ENCODE measurements at places on chromosomes 2 and 18.

DNA sequence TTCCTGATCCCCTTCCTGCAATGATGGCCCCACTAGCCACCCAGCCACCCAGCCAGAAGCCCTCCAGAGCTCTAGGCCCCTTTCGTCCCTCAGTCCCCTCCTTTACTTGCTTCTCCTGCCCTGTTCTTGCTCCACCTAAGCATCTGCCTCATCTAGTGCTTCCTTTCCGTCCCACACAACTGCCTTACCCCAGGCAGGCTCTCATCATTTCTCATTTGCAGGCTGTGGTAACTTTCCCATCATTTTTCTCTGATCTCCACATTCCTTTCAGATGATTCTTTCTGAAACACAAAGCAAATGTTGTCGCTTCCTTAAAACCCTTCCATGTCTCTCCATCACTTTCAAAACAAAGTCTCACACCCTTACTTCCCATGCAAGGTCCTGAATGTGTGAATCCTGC is 459.8 kb downstream of the METTL4 start:
- no peak for DNase-seq

- DNase-seq = no peak
Measured at GRCh38 chr2:176117823-176118371, 1.3 kb downstream of the HOXD10 start.

DNA sequence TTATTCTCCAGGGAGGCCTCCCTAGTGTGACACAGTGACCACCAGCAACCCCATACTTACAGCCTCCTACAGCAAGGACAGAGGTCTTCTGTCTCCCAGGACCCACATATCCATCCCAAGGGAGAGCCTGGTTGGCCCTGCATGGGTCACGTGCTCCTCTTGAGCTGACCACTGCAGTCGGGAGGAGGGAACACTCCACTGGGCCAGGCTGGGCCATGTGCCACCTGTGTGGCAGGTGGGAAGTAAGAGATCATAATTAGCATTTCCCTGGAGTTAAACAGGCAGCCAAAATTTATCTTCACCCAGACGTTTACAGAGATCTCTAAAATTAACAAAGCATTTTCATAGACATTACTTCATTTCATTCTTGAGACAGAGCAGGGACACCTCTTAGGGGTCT is 33.4 kb upstream of the MLPH start:
- DNase-seq = no peak

GRCh38 chr2:74927621-74928020 is 30.8 kb upstream of the POLE4 start:
- no peak for DNase-seq

DNA sequence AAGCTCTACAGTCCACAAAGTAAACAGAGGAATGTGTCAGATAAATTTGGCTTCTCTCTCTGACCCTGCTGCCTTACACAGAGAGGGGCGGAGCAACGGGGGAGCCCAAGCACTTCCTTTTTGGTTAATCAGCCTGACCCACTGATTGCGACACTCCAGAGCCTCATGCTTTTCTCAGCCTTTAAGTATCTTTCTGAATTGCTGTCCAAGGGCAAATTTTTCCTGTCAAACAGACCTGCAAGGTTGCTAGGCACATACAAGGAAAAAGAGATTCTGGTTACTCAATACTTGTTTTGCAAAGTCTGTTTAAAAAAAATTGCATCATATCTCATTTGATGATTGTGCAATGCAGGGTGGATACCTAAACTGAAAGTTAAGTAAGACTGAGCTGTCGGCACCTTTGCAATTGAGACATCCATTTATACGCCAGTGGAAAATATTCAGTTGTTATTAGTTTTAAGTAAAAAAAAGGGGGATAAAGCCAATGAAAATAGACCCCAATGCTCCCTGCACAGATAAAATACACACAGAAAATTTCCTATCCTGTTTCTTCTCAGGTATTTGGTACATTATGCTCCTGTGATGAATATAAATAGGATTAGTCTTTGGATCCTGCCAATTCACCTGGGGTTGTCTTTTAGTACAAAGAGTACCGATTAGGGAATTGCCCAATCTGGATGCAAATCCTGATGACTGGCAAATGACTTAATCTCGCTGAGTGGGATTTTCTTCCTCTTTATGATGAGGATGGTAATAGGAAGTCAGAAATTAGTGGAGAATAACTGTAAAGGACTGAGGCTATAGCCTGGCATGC is 260.2 kb upstream of the TRIB2 start:
- no peak for DNase-seq

GRCh38 chr2:204901591-204901990 is 356.3 kb downstream of the PARD3B start:
- DNase-seq = no peak

DNA sequence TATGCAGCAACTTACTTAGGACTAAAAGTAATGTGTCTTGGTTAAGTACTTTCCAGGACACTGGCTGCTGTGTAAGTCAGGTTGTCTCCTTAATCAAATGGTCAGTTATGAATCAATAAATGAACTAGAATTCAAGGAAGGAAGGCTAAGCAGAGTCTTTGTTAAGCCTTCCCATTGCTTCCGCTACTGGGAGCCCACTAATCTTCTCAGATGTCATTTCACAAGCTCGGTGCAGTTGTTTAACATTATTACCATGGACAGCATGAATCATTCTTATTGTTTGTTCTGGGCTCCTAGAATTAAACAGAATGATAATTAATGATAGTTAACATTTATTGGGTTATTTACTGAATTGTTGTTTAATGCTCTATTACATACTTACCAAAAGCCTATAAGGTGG is 26.0 kb upstream of the MEIS1 start:
- DNase-seq = no peak

DNA sequence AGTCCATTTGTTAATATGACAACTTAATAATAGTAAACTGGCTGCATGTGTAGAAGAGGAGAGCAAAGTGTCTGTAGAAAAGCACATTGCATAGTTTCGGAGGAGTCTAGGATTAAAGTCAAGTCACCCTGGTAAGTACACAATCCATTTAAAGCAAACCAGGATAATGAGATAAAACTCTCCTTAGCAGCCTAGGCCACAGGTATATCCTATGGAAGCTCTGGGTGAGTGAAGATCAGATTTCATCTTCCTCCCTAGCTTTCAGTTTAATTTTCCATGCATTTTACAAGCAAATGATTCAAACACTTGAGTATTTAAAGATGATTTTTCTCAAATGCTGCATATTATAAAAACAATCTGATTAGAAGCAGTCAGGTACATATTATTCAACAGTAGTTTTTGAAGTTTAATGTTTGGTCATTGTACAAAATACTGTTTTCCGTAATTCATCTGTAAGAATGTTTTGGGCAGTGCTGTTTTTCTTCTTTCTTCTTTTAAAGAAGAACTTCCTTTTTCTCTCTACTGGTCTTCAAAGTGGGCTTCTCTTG is 10.2 kb downstream of the CERS6 start:
- DNase-seq = no peak

- DNase-seq = no peak
Measured at GRCh38 chr18:10748641-10749040, 222.8 kb downstream of the NAPG start.

GRCh38 chr2:56448403-56449001 is 264.7 kb downstream of the CCDC85A start:
- DNase-seq = no peak

- no peak for DNase-seq
Measured at GRCh38 chr2:127174136-127174535, 46.0 kb downstream of the CYP27C1 start.

- no peak for DNase-seq
Measured at GRCh38 chr2:159118859-159119500, 150.5 kb downstream of the TANC1 start.

DNA sequence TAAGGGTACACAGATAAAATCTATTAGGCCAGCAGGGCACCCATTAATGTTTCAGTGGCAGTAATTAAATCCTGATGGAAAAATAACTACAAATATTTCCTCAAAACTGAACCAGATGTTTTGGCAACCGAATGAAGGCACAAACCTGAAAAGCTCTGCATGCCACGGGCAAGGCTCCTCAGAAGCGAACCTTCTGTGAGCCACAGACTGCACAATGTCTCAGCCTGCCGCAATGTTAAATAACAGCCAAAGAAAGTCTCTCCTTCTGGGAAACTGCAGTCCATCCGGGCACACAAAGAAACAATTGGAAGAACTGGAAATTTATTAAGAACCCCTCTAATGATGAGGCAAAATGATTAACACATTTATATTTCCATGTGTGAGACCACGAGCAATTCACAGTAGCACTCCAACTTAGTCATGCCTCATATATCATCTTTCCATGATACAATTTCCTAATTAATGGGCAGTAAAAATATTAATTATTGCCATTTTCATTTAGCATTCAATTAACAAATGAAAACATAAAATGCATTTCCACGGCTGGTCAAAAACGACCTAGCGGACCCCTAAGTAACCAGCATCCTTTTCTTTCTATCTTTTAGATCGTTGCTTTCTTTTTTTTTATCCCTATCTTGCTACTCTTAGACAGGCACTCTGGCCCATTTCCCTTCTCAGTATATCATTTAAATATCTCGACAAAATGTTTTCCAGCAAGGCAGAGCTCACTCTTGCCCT is 237.5 kb downstream of the EPHA4 start:
- DNase-seq = no peak

DNA sequence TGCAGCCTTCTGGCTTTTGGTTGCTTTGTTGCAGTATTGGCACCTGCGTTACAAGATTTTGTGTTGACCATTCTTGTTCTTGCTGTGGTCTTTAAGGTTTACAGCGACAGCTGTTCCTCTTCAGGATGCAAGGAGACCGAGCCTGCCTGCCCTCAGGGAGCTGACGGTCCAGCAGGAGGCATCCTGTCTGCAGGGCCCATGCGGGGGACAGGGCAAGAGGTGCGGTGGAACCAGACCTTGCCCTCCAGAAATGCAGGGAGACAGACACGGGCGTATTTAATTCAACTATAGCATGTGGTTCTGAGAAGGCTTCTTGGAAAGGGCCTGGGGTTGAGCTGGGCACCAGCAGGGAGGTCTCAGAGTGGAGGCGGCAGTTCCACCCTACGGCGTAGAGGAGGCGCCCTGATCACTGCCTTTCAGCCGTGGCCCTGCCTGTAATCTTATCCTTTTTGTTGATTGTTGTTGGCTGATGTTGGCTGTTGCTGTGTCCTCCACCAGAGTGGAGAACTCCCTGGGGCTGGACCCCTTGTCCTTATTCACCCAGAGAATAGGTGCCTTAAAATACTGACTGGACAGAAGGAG is 71.7 kb downstream of the HPCAL1 start:
- DNase-seq = no peak

DNA sequence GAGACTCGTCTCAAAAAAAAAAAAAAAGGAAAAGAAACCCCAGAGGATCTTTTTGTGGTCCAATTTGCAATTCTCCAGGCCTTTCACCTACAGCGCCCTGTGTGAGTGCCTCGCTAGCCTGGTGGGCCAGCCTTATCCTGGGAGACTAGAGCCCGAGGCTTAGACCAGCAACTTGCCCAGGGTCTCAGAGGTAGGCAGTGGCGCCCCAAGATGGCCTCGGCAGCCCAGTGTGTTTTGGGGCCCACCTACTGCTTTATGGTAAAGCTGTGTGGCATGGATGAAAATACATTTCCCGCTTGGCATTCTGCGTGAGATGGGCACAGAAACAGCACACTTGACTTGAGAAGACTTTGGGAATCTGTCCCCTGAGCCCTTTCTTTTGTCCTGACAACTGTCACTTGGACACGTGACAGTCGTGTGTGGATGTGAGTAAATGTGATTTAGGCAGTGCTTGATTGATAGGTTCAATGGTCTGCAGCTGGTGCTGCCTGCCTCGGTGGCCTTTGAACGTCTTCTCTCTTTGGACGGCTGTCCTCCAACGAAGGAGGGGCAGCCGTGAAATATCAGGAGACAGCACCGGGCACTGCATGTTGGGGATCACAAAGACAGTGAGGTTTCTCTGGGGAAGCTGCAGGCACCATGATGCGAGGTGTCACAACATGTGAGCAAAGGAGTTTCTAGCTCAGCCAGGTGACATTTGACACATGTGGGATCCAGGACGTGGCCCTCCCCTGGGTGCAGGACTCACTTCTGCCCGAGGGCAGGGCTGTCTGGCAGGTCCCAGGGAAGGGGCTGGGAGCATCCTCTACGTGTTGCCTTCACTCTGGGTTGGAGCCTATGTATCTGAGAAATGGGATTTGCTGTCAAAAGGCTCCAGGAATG is 209.5 kb upstream of the TWIST2 start:
- DNase-seq = no peak

DNA sequence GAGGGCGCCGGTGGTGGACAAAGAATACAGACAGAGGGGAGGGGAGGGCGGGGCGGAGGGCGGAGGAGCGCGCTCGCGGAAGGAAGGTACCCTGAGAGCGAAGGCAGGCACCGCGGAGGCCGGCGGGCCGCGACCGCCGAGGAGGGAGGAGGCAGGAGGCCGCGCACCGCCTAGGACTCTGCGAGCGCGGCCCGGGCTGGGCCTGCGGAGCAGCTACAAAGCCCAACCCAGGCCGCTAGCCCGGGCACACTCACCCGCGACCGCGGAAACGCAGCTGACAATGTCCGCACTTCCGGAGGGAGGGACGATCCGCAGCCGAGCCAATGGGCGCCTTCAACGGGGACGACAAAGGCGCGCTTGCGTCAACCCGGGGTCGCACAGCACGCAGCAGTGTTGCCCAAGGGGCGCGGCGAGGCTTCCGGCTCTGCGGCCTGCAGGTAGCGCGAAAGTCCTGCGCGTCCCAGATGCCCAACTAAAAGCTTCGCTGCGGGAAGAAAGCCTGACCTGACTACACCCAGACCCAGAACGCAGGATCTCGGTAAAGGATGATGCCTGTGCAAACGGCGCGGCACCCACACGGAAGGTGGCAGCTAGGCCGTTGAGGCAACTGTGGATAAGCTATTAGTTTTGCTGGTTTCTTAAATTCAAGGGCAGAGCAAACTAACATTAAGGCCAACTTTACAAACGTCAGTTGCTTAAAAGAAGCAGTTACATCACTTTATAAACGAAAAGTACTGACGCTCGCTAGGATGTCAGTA is at the start of gene C18orf32:
Gene C18orf32 (minus strand): TSS at position 282 of the 758 bp plus-strand sequence. CDS start 3,486 bp downstream, outside the sequence.
- DNase-seq = peak; percentile 95

GRCh38 chr18:41543815-41544214 is 411.2 kb upstream of the PIK3C3 start:
- DNase-seq = no peak

GRCh38 chr2:74071426-74071825 is 76.3 kb downstream of the BOLA3 start:
- no peak for DNase-seq

- DNase-seq = no peak
Measured at GRCh38 chr2:241822264-241822623, 13.3 kb downstream of the NEU4 start.

- no peak for DNase-seq
Measured at GRCh38 chr18:25348386-25349130, 3.4 kb downstream of the ZNF521 start.

DNA sequence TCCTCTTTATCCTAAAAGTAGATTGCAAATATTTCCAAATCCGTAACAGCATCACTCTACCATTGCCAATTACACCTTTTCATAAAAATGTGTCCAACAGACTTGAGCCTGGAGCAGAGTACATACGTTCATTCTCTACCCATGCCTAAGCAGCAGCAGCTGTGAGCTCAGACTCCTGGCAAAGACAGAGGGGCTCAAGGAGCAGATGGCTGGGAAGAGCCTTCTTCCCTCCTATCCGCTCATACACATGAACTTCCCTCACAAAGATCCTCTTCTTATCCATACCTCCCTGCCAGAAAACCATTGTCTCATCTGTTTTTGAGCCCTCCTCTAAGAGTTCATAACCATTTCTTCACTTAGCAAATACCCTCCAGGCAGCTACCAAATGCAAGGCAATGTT is 164.3 kb upstream of the ARL4C start:
- DNase-seq = no peak

GRCh38 chr18:32427084-32427900 is 43.4 kb downstream of the GAREM1 start:
- DNase-seq = no peak

GRCh38 chr2:159326569-159327255 is 40.2 kb upstream of the WDSUB1 start:
- DNase-seq = no peak

- no peak for DNase-seq
Measured at GRCh38 chr2:180376066-180376465, 369.0 kb upstream of the CWC22 start.

Measured in left forelimb (tissue), 1 donor.